Astrocyte of the cerebellum (primary cell): ENCODE measurements at places on chromosomes 2 and 18.
A peak's percentile ranks its signal among the peaks of the same experiment; 100 is the strongest.

GRCh38 chr18:44036501-44036900 is 644.2 kb upstream of the SETBP1 start:
- no peak for DNase-seq

DNA sequence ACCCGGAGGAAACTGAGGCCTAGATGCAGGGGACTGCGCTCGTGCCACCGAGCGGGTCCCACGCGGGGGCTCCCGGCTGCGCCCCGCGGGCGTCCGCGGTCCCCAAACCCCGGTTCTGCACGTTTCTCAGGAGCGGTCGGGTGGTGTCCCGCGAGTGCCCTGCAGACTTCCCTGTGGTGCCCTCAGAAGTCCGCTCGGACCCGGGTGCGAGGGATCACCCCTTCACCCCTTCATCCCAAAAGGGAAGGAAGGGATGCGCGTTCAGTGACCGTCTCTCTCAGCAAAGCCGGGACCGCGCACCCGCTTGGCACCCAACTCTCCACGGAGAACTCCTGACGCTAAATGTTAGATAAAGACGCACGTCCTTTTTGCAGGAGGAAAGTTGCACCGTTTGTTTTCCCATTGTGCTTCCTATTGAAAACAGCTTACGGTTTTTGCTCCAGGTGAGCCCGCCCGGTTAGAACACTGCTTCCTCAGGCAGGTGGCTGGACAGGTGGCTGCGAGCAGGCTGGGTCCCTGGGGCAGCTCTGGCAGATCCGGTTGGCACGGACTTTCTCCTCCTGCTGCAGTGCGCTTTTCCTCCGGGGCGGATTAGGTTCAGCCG is 779 bp downstream of the DGKD start:
- DNase-seq = no peak

DNA sequence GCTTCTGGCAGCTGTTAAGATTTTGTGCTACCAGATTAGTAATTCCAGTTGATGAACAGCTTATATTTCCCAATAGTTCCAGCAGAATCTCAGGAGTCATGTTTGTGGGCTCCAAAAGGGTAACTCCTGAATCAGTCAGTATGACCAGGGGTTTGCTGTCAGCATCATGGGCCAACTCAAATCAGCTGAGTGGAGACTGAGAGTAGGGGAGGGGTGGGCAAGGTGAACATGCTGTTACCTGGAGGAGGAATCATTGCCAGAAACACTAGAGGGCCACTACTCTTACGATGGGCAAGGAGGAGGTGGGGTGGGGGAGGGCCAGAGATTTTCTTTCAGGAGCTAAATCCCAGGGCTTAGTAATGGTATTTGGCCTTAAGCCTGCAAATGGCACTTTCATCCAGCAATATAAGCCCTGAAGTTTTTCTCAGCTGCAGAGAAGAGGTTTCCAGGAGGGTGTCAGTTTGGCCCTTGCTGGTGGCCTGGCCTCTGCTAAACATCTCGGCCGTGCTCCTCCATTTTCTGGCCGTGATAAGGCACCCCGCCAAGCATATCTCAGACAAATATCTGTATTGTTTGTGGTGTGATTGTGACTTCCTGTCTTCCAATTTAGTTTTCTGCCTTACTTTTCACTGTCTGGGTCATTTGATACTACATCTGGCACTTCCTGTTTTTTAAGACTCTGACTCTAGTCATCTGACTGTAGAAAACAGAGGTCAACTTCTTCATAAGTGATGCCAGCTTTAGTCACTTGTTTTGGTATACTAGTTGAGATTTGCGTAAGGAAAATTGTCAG is 120.5 kb upstream of the CXCR4 start:
- no peak for DNase-seq

DNA sequence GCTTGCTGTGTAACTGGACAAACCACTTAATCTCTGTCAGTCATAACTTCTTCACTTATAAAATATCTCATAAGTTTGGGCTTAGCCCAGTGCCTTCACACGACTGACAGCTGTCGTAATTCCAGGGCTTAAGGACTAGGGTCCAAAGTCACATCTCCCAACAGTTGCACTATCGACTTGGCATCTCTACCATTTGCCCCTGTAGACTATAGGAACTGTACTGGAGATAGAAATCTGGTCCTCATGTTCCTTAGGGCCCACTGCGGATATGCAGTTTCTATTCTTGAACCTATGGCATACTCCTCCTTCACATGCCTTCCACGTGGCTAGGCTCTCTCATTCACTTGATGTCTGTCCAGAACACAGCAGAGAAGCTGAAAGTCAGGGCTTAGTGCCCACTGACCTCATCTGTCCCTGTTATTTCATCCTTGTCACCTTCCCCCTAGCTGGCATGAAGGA is 2.7 kb downstream of the ABHD1 start:
- no peak for DNase-seq

DNA sequence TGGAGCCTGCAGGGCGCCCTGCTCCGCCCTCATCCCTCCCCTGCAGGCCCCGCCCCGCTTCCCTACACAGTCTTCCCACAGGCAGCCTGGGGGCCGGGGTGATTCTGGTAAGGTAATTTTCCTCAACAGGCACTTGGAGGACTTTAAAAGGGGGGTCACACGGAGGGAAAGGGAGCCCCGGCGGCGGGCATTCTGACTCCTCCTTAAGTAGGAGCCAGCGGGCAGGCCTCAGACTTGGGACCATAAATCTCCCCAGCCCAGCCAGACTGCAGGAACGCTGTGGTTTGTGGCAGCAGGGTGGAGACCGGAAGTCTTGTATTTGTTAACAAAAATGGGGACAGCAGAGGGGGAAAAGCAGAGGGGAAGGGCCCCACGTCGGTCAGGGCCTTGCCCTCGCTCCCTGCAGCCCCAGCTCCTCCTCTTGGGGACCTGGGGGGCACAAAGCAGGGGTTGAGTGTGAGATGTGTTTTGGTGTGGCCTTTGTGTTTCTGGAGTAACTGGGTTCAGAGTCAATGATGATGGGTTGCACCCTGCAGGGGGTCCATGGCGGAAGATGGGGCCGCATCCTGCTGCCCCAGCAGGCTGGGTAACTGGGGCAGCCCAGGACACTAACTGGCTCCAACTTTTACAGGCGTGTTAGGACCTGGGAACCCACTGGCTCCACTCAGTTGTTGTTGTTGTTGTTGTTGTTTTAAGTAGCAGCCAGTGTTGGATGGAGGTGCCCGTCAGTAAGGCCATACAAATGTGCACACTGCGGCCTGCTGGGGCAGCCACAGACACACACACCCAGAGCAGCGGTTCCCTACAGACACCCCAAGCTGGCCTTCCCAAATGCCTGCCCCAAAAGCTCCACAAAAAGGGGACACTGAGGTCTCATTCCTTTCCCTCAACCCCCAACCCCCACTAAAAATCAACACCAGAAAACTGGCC is 27.7 kb downstream of the SMAD7 start:
- DNase-seq = peak; percentile 68

DNA sequence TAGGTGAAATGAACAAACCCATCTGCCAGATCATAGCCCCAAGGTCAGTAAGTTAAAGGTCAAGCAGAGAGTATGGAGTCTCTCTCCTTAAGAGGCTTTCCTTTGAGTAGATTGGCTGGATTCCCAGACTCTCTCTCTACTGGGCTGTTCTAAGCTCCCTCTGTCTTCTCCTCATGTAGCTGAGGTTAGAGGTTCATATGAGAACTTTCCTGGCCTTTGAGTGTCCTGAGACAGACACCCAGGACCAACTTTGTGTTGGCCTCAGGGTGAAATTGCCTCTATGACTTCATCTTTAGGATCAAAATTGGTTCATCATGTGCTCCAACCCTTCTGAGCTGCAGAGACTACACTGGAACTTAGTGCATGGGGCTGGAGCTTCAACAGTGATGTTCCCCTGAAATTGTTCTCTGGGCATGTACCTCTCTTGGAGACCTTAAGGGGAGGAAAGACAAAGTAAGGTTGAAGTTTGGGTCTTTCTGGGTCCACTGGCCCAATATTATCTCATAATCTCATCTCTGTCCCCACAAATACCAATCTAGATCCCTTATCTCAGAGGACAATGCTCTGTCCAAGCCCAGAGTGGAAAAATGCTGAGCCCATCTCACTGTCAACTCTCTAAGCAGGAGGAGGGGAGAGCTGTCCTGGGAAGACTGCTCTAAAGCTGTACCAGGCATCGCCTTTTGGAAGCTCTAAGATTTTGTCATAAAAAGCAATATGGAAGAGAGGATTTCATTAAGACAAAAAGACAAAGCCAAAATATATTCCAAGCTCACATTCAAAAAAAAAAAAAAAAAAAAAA is 177.3 kb upstream of the ARL4C start:
- DNase-seq = no peak

- DNase-seq = no peak
These were observed 22.9 kb downstream of the COLEC12 start for GRCh38 chr18:477565-477964.

GRCh38 chr18:60413944-60414547 is 41.5 kb upstream of the MC4R start:
- no peak for DNase-seq

DNA sequence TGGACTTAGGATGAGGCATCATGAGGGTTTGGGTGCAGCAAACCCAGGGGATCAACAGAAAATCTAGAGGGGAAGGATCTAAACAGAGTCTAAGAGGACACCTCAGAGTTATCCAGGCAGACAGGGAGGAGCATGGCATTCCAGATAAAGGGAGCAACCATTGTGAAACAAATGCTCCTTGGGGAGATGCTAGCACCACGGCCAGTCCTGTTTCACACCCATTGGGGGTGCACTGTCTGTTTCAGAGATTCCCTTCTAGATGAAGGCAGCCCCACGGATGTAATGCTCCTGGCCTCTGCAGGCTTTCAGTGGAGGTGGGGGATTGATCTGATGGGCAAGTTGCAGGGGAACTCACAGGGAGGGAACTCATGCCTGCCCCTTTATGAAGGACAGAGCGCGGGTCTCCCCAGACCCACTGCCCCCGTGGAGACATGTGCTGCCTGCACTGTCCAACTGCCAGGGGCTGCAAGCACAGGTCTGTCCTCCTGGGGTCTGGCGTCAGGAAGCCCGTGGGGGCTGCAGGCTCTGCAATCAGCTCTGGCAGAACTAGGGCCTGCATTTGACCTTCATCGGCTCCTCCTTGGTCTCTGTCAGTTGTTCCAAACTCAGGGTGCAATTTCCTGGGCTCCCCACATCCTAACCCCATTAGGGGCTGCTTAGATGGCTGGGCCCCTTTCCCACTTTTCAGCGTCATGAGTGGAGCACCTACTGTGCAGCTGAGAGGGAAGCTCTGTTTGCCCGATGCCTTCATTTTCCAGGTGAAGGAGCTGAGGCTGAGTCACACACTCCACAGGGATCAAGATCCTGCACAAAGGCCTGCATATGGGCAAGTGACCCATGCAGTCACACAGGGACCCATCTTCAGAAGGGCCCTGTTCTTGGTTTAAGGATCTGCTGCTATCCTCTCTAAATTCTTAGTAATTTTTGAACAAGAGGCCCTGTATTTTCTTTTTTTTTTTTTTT is 163.4 kb downstream of the ARL4C start:
- DNase-seq = no peak

- DNase-seq = no peak
These were observed 175.7 kb upstream of the TANK start for GRCh38 chr2:160984426-160985077.

GRCh38 chr18:9068346-9068745 is 34.2 kb upstream of the NDUFV2 start:
- DNase-seq = no peak

GRCh38 chr2:15991231-15991630 is 50.9 kb downstream of the MYCN start:
- DNase-seq = no peak

GRCh38 chr2:20223407-20224163 is 1.3 kb downstream of the SDC1 start:
- DNase-seq = no peak

GRCh38 chr2:38554973-38555595 is 47.6 kb downstream of the HNRNPLL start:
- no peak for DNase-seq

GRCh38 chr18:78618726-78619125 is 360.9 kb upstream of the SALL3 start:
- no peak for DNase-seq

- no peak for DNase-seq
These were observed 12.6 kb downstream of the PPP1R1C start for GRCh38 chr2:181998041-181998835.

GRCh38 chr18:35174093-35174731 is 66.6 kb upstream of the ZNF397 start:
- DNase-seq = no peak

- DNase-seq = no peak
These were observed 192.2 kb downstream of the ZNF385B start for GRCh38 chr2:179669196-179669595.

DNA sequence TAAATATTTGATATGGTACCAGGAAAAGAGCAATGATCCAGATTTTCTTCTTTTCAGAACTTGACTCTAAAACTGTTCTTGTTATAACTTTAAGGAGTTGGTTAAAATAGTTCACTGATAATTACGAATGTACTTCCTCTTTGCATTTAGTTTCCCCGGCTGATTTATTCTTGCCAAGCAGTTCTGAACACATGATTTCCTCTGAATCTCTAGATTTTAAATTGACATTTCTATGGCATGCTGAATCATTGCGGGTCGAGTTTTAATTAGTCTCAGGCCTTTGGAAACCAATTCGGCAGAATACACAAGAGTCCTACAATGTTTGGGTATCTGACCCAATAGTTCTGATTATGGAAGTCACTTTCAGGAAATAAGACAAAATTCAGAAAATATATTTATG is 37.3 kb upstream of the DNAH7 start:
- no peak for DNase-seq

DNA sequence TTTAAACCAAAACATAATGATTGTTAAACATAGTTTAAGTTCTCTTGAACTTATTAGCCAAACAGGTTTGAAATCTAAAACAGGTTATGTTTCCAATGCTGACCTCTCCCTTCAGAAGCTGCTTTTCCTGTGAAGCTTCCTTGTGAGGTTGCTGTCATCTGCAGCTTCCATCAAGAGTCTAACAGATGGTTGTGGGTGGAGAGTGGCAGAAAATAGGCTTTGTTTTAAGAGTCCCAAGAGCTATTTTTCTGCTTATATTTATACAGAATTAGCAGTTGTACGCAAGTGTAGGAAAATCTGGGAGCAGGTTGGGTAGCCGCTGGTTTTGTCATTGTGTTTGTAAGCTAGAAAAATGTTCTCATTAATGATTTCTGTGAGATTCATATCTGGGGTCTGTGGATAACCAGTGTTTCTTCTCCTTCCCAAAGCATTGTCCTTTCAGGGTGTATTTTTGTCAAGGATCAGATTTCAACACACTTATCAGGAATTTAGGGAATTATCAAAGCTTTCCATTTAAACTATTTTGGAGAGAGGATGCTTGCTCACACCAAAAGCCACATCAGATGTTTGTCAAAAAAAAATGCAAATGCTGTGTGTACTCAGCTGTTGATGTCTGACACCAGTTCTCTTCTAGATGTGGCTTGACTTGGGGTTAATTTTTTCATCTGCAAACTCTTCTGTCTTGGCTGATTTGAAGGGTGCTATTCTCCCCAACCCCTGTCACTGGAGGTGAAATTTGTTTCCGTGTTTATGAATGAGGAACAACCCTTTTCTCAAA is 78.1 kb upstream of the KIF5C start:
- DNase-seq = no peak

DNA sequence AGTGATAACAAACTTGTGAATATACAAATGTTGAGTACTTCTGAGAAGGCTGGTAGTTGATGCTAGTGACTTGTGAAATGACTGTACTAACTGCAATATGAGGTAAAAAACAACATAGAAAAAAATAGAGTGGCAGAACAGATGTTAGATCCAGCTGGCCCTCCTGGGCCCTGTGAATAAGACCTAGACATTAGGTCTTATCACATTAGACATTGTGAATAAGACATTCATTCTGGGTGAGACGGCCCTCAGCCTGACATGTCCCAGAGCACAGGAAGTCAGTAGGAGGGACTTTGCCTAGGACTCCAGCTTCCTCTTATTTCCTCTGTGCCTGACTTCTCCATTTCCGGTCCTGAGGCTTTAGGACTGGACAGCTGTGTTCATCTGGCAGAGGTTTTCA is 22.9 kb downstream of the DOK1 start:
- no peak for DNase-seq
